ENCODE measurements at places on chromosomes 3 and 15. TPM values are rescaled to one million over a fixed set of nuclear protein-coding genes. Genes with fewer than 3 reads are reported as not detected.

Gene FYCO1
- total RNA-seq = 16.5 TPM

DNA sequence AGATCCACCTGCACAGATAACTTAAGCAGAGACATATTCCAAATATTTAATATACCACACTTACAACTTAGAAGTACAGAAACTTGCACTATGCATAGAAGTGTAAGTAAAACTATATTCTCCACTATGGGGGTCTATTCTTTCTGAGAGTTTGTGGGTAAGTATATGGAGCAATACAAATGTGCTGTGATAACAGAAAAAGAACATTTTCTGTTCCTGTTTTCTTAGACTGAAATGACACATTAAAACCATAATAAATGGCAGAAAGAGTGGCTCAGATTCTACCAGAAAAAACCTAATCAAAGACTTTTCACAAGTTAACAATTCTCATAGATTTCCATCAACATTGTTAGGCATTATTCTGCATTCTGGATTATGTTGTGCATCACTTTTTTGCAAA, 96.6 kb upstream of the WNT7A start:
- DNase-seq = no peak

GRCh38 chr3:60120245-60120644, 1070.4 kb upstream of the CFAP20DC start:
- DNase-seq = no peak

GRCh38 chr3:43093006-43093405, 12.9 kb downstream of the POMGNT2 start:
- no peak for DNase-seq

DNA sequence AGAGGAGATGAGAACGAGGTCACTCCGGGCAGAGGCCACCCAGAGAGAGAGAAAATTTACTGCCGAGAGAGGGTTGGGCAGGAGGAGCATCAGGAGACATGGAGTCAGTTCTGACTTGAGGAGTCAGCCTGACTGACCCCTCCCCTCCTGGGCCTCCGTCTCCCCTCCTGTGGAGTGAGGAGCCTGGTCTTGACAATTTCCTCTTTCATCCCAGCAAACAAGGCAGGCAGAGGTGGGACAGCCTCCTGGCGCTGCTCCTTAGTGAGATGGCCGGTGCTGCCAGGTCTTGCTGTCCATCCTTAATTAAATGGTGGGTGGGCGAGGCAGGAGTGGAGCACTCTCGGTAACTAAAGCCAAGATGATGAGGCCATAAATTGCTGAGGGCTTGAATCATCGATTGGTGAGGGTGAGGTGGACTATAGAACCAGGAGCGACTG, 60.6 kb downstream of the CYP11A1 start:
- DNase-seq = no peak

DNA sequence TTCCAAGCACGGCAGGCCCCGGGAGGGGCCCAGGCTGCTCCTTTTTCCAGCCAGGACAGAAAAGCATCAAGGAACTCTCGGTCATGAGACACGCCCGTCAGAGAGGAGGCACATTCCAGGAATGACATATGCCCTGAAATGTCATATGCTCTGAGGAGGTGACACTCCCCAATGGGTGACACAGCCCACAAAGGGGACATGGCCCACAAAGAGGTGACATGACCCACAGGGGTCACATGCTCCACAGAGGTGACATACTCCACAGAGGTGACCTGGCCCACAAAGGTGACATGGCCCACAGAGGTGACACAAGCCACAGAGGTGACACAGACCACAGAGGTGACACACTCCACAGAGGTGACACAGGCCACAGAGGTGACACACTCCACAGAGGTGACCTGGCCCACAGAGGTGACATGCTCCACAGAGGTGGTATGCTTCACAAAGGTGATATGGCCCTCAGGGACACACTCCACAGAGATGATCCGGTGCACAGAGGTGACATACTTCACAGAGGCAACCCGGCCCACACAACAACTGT, 79.2 kb downstream of the ABHD5 start:
- DNase-seq = no peak

Gene FBXL22
- 2.5 TPM for total RNA-seq

Gene USP13
- 11.9 TPM for total RNA-seq

DNA sequence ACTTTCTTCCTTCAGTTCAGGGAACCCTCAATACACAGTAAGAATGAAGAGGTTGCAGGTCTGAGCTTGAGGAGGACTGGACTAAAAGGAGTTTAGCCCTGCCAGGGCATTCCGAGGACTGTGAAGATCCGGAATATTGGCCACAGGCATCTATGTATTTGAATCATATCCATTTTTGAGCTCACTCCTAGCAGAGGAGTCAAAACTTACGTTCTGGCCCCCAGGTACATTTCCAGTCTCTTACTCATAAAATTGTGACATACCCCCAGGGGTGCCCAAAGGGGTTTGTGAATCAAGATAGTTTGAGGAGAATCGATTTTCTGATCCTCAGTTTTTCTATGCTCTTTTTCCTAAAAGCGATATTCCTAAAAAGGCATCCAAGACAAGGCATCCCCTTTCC, 27.6 kb upstream of the SRP14 start:
- no peak for DNase-seq

- peak; percentile 43 for DNase-seq
Observed at GRCh38 chr3:61637088-61638051, 76.0 kb downstream of the PTPRG start.

All from B cell (primary cell).